ENCODE measurements at places on chromosomes 5 and 9.
A peak's percentile ranks its signal among the peaks of the same experiment; 100 is the strongest.

GRCh38 chr5:31819926-31820516 is 181.1 kb downstream of the PDZD2 start:
- DNase-seq = no peak

- DNase-seq = no peak
These were observed 79.4 kb downstream of the PALM2AKAP2 start for GRCh38 chr9:109859447-109859846.

DNA sequence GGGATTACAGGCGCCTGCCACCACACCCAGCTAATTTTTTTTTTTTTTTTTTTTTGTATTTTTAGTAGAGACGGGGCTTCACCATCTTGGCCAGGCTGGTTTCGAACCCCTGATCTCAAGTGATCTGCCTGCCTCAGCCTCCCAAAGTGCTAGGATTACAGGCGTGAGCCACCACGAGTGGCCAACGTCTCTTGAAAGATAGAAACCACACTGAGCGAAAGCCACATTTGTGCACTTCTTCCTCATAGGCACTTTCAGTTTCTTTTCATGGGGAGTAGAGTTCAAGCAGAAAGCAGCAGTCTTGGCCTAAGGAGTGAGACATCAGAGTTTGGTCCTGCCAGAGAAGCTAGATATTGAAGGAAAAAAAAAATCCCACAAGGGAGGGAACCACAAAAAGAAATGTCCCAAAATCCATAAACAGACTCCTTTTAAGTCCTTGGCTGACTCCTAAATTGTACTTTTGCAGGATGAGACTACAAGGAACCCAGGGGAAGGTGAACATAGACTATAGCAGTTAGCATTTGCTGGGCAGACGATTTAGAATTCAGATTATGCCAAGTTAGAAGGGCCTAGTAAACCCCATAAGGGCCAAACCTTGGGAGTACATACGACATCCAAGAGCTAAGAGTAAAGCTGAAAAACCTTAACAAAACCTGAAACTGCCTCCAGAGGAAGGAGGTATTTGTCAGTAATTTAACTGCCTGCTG is 43.9 kb upstream of the GLIPR2 start:
- DNase-seq = no peak

- no peak for DNase-seq
These were observed 167.6 kb downstream of the NFIB start for GRCh38 chr9:14146201-14146874.

DNA sequence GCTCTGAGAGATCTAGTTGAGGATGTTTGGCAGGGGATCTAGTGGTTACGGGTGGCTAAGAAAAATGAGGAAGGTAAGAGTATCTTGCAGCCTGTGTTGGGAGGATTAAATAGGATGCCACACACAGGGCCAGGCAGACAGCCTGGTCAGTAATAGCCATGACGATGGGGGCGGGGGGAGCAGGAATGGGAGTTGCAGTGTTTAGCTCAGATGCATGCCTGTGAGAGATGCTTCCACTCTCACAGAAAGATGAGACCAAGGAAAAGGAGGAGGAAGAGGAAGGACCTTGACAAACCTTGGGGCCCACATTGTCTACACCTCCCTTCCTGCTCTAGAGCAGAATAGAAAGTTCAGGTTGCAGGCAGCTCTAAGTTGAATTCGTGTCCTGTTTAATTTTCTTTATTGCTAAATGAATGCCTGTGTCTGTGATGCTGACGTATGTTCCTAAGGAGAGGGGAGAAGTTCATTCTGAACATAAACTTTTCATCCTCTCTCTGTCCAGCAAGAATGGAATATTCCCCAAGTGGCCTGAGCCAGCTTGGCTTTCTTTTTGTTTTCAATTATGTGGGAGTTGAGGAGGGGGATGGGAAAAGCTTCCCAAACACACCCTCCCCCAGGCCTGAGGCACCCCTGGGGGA is 28.7 kb downstream of the TGFBI start:
- no peak for DNase-seq

DNA sequence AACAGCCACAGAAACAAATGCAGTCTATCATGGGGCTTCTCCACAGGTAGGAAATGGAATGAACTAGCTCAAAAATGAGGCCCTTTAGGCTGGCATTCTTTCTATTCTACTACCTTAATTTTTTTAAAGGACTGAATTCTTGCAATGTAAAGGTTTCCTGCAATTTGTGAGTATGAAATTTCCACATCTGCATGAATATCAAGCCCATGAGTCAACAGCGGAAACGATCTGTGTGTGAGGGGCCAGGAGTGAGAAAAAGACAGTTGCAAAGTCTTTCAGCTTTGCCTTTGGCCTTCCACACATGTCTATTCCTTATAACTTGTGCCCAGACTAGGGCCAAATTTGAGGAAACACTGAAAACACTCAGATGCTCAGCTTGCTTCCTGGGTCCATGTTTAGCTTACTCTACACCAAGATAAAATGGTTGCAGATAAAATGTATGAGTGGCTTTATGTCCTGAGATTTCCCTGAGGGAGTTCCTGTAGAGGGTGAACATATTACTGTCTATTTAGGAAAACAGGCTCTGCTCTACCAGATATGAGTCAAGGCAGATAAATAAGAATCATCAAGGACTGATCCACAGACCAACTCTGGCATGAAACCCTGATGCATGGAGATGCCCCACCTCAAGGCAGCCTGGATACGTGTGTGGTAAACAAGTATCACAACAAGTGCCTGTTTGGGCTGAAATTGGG is 46.5 kb downstream of the RETREG1 start:
- DNase-seq = no peak

DNA sequence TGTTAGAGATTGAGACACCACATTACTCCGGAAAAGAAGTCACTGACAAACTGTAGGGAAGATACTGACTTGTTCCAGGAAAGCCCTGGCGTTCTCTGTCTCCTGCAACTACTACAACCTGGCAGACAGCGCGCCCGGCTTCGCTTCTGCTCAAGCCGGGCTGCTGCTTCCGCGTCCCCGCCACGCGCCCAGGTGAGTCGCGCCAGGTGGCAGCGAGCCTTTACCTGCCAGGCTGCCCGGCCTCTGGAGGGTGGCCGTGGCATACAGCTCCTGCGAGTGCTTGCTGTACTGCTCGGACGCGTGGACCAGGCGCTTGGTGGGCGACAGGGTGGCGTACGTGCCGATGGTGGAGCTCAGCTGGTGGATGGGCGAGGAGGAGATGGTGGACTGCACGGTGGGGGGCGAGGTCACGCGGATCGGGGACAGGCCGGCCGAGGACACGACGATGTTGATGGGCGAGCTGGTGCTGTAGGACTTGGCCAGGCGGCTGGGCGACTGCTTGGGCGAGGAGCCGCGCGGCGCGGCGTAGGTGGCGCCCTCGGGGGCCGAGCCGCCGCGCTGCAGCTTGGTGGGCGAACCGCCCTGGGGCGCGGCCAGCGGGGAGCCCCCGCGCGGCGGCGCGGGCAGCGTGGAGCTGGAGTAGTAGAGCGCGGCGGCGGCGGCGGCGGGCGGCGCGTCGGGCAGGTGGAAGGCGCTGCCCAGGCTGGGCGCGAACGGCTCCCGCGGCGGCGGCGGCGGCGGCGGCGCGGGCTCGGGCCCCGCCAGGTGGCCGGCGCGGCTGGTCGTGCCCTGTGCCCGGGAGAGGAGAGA is 519.6 kb downstream of the CTNND2 start:
- no peak for DNase-seq

GRCh38 chr5:142716963-142717362 is 31.1 kb upstream of the FGF1 start:
- peak; percentile 31 for DNase-seq

GRCh38 chr5:122076669-122077365 is 1.2 kb downstream of the LOX start:
- DNase-seq = peak; percentile 71

- DNase-seq = no peak
These were observed 90.0 kb upstream of the POU5F2 start for GRCh38 chr5:93831449-93831848.

- no peak for DNase-seq
These were observed 101.5 kb downstream of the SPATA31D1 start for GRCh38 chr9:82090046-82090445.

DNA sequence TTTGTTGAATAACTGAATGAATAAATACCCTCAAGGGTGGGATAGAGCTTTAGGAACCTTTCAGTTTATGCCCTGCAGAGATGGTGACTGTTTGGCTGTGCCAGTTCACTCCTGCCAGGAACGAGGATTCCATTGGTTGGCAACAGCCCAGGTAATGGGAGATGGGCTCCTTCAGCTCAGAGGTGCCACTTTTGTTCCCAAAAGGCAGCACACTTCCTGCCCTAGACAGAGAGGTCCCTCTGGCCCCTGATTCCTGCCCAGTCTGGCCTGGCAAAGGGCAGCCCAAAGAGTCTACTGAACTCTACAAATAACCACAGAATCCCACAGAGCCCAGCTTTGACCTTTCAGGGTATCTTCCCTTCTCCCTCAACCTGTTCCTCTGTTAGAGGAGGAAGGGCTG is 1.6 kb downstream of the C9orf152 start:
- DNase-seq = no peak

- peak; percentile 58 for DNase-seq
These were observed at the start of gene EHMT1 for GRCh38 chr9:137618105-137619067. Gene EHMT1 (plus strand): TSS chr9:137619005. CDS start chr9:137619029, 24 bp downstream.

DNA sequence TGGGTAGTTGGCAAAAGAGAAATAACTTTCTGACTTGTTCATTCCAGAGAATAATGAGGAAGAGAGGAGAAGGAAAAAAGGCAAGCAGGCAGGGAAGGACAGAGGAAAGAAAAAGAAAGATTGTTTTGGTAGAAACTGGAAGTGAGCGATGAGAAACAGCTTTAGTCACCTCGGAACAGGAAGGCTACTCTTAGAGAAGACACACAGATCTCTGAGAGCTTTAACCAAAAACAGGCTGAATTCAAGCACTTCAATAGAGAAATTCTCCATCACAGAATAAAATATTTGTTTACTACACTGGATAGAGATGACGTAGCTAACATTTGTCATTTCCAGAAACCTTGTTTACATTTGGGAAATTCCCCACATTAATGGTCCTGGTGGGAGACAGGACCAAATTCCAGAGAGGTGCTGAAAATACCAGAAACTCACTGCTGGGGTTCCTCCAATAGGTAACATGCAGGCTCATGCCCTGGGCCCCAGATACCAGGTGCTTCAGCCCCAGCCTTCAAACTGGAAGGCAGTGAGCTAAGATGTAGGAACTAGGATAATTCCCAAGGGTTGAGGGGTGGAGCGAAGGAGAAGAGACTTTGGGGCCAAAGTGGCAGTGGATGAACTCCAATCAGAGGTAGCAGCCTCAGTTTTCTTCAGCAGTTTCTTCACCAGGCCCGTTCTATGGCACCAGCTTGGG is 227.7 kb upstream of the GRAMD2B start:
- no peak for DNase-seq

GRCh38 chr5:33789567-33789957 is 102.2 kb downstream of the ADAMTS12 start:
- no peak for DNase-seq

GRCh38 chr9:136759001-136759400 is 958 bp upstream of the LCN8 start:
- no peak for DNase-seq

- peak; percentile 75 for DNase-seq
These were observed 24.7 kb upstream of the IFNE start for GRCh38 chr9:21506626-21507482.

DNA sequence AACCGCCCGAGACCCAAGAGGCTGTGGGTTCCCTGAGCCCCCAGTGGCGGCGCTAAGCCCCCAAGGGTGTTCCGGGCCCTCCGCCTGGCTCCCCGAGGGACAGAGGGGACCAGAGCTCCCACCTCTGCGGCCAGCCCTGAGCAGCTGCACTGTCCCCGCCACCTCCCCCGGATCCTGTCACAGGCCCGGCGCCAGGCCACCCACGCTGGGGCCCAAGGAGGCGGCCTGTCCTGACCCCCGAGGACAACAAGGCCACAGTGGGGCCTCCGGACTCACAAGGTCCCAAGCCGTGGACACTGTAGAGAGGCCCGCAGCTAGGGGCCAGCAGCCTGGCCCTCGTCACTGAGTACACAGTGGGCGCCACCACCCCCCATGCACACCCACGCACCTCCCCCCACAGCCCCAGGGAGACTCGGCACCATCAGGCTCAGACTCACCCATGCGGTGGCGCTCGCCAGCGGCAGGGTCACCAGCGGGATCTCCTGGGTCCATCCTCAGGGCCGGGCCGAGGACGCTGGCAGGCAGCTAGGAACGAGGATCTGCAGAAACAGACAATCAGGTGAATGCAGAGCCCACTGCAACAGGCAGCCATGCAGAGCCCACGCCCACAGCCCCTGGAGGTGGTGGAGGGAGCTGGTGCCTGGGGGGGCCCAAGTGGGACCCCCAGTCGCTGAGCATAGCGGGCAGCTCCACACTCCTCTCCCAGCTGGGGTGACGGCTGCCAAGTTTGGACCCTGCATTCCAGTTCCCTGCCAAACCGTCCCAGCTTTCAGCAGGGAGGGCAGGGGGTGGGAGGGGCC is 27.9 kb downstream of the EXD3 start:
- no peak for DNase-seq

GRCh38 chr9:118595719-118596305 is 773.4 kb downstream of the BRINP1 start:
- no peak for DNase-seq

DNA sequence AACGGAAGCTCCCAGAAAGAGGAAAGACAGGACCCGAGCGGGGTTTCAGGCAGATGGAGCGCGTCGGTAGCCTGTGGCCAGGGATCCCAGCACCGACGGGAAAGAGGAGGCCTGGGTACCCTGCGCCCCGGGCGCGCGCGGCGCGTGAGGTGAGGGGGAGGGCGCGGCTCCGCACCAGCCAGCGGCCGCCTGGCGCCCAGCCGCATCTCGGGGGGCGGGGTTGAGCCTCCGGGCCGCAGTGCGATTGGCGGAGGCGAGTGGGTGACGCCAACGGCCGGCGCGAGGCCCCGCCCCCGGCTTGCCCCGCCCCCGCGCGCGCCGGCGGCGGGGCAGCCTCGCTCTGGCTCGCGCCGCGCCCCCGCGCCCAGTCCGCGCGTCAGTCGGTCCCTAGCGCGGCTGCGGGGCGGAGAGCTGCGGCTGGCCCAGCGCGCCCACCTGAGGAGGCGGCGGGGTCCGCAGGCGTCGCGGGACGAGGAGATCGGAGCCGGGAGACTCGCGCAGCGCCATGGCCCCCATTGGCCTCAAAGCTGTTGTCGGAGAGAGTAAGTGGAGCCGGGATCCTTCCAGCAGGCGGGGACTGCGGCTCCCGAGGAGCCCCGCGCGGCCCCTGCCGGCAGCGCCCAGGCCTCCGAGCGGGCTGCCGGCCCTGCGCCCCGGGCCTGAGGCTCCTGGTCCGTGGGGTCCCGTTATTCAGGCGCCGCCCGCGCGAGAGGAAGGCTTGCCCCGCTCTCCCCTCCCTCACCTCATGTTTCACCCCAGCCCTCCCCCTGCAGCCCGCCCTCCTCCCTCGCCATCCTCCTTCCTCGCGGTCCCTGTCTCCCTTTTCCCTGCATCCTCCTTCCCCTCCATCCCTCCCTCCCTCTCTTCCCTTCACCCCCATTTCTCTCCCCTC is at the start of gene STXBP1:
Gene STXBP1, plus strand, starts transcription at position 379 of the 892 bp plus-strand sequence. Its CDS starts 127 bp downstream, at position 506.
- peak; percentile 95 for DNase-seq
